ENCODE measurements at places on chromosomes 4 and X.

- no peak for DNase-seq
These were observed 70.2 kb upstream of the PRPS2 start for GRCh38 chrX:12721042-12721441.

DNA sequence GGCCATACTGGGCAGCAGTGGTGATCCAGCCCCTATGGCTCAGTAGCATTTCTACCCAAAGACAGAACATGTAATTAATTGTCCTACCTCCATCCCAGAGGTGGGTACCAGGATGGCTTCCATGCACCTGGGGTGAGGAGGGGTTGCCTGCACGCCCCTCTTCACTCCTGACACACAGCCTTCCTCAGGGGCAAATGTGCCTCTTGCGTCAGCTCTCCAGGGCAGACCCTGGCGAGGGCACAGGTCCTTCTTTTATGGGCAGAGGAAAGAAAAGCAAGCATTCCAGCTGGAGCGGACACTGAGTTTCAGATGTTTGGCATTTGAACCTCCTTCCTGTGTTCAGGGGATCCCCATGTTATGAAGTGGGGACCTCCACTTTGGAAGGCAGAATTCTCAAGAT, 95.6 kb downstream of the PHKA2 start:
- no peak for DNase-seq

DNA sequence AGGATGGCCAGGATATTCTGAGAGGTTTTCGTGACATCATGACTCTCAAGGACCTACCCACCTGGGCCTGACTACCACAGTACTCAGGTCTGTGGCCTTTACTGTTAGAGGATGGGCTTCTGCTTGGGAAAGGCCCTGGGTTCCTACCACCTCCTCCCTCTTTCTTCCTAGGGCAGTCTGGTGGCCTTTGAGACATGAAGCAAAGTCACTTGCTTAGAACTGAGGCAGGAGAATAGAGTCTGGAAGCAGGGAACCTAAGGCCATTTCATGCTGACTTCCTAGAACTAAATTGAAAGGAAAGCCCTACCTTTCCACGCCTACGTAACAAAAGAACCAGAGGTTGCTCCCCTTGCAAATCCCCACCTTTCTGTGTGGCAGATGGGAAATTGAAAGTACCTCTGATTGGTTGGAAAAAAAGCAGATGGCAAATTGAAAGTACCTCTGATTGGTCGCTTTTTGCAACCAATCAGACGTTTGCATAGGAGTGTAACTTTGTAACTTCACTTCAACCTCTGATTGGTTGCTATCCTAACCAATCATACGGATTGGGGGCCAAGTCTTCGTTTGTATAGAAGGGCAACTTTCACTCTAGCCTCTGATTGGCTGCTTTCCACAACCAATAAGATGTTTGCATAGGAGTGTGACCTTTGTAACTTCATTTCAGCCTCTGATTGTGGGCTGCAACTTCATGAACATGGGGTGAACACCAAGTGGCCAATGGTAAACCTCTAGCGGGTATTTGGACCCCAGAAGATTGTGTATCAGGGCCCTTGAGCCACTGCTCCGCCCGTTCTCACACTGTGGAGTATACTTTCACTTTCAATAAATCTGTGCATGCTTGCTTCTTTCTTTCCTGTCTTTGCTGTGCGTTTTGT, 9.9 kb upstream of the AKAP14 start:
- DNase-seq = no peak

DNA sequence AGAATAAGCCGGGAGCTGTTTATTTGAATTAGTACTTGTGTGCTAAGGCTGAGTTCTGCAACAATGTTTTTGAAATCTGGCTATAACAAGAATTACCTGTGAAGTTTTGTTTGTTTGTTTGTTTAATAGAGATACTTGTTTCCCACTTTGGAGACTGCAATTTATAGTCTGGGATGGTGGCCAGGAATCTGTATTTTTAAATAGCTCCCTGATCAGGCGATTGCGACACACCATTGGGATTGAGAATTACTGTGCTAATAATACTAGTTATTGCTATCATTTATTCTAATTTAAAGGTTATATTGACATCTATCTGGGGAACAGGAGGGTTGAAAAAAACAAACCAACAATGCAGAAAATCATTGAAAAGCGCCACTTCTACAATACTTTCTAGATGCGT, 951.6 kb upstream of the TENM3 start:
- no peak for DNase-seq

DNA sequence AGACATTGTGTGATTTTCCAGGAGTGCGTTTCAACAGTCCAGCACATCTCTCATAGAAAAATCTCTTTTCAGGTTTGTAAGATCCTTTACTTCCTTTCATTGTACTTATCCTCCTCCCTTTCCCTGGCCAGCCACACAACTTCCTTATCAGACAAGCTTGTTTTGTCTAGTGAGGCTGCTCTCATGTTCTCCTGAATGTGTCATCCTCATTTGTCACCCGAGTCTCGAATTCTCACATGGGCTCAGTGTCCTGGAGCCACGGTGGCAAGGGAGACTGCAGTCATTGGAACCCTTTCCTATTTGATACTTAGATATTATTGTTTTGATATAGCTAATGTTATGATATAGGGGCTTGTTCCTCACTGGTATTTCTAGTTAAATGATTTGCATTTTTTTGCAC, 16.9 kb downstream of the SYNPO2 start:
- no peak for DNase-seq
